HCT116 (cell line): ENCODE measurements at places on chromosomes 2 and 18. TPM values are rescaled to one million over a fixed set of nuclear protein-coding genes. Genes with fewer than 3 reads are reported as not detected.
A peak's percentile ranks its signal among the peaks of the same experiment; 100 is the strongest.

The NT5DC4 gene
- total RNA-seq, result 0.22 TPM

The MYO3B gene
- total RNA-seq, result not detected

The GPAT2 gene
- 54.2 TPM for total RNA-seq

The CTIF gene
- 19.7 TPM for total RNA-seq

GRCh38 chr2:231425291-231425810 lies 29.8 kb downstream of the B3GNT7 start:
- DNase-seq, result no peak

DNA sequence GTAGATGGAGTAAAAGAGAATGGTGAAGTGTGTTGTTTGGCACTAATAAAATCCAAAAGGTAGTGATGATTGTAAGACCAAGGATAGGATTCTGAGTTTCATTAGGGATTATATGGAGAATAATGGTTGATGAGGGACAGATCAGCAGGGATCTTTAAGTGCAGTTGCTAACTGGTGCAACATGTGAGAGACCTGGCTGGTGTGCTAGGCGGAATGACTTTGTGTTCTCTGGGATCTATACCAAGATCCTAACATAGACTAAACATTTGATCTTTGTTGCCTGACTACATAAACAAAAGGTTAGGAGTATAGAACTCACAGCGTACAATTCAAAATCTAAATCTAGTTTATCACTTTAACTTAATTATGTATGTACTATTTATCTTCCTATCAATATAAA lies 135.4 kb downstream of the PTRHD1 start:
- DNase-seq, result no peak

- no peak for DNase-seq
These were observed 256.2 kb upstream of the CDH20 start for GRCh38 chr18:61076986-61077385.

DNA sequence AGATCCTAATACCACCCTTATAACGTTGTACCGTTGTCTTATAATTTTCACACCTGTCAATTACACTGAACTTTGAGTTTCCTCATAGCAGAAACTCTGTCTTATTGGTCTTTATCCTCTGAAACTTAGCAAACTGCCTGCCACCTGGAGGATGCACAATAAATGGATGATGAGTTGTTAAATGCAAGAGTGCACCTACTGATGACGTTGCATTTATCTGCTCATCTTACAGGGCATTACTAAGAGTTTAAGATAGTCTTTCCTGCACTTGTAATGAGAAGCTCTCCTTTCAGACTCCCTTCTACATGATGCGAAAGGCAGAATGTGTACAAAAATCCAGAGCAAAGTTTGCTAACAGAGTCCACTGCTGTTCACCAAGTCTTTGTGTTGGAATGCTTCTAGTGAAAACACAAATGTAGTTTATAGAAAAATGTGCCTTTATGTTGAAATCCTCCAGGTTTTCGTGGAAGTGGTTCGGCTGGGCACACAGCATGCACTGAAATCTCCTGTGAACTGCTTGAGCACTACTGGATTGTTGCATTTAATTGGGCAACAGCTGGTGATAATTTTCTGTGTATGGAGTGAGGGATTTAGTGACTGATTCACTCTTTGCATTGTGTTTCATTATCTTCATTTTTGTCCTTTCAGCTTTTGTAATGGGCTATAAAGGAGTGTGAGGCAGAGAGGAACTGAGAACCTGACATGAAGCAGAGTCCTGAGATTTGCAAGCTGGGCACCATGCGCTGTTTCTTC lies 665.8 kb upstream of the ID2 start:
- DNase-seq, result no peak

DNA sequence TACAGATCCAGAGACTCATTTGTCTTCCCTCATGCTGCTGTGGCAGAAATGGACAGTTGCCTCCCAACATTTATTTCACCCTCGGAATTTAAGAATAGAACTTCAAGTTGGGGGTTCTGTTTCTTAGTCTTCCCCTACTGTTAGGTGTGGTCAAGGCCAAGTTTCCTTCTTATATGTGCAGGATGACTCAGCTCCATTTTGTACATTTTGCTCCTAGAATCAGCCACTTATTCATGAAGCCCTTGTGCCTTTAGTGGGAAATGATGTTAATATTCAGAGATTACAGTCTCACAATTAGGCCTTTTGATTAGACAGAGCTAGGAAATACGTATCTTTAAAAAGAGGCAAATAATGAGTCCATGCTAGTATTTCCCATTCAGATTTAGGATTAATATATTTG lies 46.2 kb upstream of the ELOA2 start:
- DNase-seq, result no peak

GRCh38 chr2:31729442-31730092 lies 148.8 kb upstream of the SRD5A2 start:
- DNase-seq, result peak; percentile 54
